AML-193 (cell line): ENCODE measurements at places on chromosomes 3 and 15.

DNA sequence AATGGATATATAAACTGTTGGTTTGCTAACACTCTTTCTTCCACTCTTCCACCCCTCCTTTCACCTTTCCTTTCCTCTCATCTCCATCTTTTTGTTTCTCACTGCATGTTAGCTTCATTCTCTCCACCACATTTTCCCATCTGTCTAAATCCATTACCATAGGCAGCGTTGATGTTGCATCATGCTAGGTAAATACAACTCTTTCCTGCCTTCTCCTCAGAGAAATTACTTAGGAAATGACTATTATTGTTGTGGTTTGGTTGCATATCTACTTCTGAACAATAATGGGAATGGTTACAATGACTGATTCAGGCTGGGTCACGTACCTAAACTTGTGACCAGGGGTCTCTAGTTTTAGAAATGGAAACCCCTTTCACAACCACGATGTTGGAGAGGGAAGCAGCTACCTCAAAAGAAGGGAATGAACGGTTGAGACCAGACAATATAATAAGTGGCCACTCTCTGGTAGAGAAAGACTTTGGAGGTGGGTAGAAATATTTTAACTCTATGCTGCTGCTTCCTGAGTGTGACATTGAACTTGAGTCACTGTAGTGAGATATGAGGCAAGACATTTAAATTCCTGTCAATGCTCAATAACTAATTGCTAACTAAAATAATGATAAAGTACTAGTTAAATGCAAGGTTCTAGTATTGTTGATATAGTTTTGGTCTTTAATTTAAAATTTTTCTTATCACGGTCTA lies 314.1 kb upstream of the TGFBR2 start:
- DNase-seq: no peak

- peak; percentile 91 for DNase-seq
Measured at GRCh38 chr3:63976161-63976871, 47.0 kb downstream of the PSMD6 start.

GRCh38 chr3:99084826-99085225 lies 183.3 kb upstream of the DCBLD2 start:
- no peak for DNase-seq

DNA sequence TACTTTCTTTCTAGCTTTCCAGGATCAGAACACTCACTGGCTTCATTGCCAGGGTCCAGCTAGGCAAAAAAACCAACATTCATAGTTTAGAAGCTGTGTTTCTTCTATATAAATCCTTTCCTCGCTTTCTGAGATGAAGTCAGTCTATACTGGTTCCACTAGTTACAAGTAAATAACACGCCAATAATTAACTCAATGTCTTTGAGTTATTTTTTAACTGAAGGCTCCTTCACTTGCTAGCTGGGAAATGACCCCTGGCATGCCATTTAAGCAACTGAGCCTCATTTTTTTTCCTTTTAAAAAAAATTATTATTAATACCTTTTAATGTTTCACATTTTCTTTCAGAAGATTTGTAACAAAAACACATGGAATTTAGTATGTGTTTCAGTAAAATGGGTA lies 2.1 kb upstream of the CCDC174 start:
- DNase-seq: no peak

DNA sequence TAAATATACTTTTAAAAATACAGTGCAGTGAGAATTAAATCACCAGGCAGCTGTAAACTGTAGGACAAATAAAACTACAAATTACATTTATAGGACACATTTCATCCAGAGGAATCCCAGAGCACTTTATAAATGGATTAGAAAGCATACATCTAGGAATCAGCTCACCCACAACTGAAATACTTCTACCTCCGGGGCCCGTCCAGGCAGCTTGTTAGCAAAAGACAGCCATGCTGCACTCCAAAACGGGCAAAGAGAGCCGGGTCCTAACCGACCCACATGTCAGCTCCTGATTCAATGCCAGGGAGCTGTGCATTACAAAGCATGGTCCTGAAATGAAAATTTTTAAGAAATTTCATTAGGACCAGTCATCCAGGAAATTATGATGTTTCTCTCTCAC lies 234.1 kb downstream of the CBLB start:
- no peak for DNase-seq

DNA sequence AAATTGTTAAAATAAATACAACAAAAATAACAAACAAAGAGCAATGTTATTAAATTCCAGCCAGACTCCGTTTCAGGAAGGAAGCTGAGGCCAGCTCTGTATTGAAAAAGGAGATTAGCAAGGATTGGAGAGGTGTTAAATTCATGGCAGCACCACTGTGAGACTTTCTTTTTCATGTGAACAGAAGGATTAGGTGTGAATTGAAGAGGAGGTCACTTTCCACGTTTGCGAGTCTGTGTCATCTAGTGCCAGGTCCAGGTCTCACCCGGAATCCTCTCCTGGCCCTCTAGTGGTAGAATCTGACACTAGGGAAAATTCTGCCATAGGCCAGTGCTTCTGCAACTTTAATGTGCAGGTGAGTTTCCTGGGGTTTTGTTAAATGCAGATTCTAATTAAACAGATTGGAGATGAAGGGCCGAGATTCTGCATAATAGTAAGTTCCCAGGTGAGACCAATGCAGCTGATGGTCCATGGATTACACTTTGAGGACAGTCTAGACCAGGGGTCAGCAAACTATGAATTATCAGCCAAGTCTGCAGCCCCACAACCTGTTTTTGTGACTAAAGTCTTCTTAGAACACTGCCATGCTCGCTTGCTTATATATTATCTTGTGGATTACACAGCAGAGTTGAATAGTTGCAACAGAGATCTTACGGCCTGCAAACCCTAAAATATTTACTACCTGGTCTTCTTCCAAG lies 9.2 kb upstream of the SLC6A1 start:
- DNase-seq: peak; percentile 32

DNA sequence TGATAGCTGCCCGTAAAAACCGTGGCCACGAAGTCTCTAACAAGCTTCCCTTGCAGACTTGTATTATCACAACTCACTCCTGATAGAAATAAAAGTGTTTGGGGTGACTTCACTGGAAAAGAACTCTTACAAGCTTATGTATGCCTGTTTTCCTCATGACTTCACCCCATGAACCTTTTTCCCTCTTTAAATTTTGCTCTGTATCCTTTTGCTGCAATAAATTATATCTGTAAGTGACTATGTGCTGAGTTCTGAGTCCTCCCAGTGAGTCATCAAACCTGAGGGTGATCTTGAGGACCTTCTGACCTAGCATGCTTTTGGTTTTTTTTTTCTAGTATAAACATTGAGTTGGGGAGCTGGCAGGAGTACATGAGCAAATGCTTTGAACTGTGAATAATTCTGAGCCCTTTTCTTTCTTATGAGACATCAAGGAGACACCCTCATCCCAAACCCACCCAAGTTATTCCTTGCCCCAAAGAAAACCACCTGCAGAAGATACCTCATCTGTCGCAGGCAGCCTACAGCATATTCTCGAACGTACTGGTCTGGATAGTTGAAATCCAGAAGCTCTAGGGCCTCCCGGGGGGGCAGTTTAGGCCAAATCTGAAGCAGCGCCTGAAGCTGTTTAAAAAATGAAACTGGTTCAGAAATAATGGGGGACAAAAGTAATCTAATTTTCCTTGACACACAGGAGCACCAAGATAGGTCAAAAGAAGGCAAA lies 85.9 kb downstream of the FAIM start:
- no peak for DNase-seq

DNA sequence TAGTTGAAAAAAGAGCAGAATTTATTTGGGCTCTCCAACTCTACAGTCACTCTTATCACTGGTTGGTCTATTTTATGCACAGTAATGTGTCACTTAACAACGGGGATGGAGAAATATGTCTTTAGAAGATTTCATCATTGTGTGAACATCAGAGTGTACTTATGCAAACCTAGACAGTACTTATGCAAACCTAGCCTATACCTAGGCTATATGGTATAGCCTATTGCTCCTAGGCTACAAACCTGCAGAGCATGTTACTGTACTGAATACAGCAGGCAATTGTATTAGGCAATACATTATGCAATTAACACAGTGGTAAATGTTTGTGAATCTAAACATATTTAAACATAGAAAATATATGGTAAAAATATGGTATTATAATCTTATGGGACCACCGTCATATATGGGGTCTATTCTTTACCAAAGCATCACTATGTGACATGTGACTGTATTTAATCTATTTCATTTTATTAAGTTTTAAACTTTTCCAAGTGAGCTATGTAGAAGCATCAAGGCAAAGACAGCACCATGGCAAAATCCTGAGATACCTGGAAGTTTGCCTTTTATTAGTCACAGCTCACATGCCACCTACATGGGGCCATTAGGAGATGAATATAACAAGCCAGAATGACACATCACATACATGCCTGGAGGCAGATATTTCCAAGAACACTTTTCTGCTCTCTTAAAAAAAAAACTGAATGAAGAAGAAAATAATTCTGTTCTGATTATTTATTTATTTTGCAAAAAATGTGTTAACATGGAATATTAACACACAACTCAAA lies 537.4 kb downstream of the TUSC7 start:
- DNase-seq: peak; percentile 38

GRCh38 chr3:172100482-172100881 lies 61.1 kb downstream of the FNDC3B start:
- DNase-seq: no peak

DNA sequence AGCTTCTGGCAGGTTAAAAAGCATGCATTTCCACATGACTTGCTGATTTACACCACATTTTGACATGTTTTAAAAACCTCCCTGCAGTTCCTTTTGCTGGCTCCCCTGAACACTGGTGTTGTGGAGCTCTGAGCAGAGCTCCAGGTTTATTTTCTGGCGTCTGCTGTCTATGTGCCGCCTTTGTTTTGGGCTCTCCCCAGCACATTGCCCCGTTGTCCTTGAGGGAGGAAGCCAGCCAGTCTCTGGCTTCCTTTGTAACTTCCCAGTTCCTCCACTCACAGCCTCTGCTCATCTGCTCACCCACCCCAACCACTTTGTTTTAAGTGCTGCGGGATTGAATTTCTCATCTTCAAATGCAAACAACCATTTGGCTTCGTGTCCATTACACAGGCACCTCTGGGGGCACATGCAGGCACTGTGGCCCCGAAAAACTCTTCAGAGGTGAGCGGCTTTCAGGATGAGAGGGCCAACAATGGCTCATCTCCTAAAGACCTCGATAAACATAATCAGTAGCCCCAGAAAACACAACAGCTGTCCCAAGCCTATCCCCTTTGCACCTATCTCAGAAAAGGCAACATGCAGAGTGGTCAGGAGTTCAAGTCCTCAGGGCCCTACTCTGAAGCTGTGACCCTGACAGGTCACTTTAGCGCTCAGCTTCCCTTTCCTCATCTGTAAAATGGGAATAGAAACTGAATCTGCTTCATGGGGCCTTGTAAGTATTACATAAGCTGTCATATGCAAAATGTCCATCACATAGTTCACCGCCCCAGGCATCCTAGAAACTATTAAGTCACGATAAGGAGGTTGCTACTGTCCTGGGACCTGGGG lies 1.3 kb upstream of the MEF2A start:
- peak; percentile 35 for DNase-seq

GRCh38 chr3:195403841-195404408 lies 38.9 kb downstream of the ACAP2 start:
- DNase-seq: no peak

DNA sequence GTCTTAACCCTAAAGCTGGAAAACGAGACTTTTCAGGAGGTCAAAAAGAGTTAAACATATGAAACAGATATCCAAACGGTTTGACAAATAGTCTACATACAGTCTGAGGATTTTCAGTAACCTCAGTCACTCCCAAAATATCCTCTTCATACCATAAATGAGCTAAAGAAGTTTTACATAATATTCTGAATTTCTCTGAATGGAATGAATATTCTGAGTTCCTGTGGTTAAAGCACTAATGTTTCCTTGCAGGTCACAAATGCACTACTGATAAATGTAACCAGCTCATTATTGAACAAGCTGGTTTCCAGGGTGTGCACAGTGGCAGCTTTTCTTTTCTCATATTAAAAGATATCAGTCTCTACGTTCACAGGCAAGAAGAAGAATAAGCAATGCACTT lies 137.4 kb upstream of the POU1F1 start:
- DNase-seq: no peak

GRCh38 chr3:14540821-14541385 lies 761 bp upstream of the GRIP2 start:
- DNase-seq: no peak

DNA sequence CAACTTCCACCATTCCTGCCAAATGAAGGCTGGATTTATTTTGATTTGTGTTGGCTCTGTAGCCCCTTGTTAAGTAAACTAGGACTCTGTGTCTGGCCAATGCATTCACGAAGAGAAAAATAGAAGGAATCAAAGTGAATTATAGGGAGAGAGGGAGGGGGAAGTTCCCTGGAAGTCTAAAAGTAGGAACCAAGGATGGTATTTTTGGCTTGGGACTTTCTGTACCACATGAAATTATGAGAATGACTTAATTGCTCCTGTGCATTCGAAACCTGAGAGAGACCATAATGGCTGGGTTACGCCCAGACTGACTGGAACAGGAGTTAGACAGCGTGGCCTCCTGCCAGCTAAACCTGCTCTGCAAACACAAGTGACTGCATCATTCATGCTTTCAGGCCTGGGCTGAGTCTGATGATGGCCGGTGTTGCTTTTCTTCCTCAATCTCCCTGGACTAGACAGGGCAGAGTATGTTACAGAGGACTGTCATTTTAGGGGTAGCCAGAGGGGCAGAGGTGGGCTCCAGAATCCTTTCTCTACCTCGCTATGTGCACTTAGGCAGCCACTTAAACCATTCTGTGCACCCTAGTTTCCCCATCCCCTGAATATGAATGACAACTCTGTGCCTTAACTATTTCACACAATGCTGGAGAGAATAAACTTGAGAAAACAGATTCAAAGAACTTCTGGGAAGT lies 58.9 kb downstream of the MYO1E start:
- no peak for DNase-seq

GRCh38 chr15:35691891-35692867 lies 146.2 kb upstream of the DPH6 start:
- DNase-seq: no peak

DNA sequence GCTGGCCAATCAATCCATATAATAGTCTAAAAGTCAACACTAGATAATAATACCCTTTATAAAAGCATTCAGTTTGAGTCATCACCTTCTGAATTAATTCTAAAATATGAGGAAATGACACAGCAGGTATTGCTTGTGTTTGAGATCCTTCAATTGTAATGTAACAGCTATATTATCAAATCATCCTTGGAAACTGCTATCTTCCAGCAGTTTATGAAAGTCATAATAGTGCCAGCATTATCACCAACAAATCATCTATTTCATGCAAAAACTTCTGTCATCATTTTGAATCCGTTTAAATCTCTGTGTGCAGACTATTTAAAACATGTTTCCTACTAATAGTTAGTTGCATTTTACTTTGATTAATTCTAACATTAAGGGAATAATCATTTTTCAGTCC lies 468.7 kb downstream of the CADM2 start:
- DNase-seq: no peak

GRCh38 chr3:175898194-175898593 lies 1039.1 kb downstream of the NAALADL2 start:
- no peak for DNase-seq

DNA sequence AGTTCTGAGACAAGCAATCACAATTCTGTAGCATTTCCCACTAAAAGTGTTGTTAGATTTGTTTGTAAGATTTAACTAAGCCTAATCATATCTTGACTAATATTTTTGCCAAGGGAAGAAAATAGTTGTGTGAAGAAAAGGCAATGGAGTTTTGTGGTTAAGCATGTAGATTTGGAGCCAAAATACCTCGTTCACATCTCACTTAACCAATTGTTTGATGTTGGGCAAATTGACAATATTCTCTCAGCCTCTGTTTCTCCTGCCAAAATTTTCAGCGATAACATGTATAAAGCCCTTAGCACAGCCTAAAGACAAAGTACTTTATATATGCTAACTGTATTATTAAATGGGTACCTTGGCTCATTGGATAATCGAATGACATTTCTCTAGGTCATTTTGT lies 20.5 kb upstream of the CDIN1 start:
- DNase-seq: no peak
